ENCODE measurements at places on chromosomes 2 and 18. TPM values are rescaled to one million over a fixed set of nuclear protein-coding genes. Genes with fewer than 3 reads are reported as not detected.
A peak's percentile ranks its signal among the peaks of the same experiment; 100 is the strongest.

GRCh38 chr2:241957276-241957675 is 87.7 kb downstream of the RTP5 start:
- no peaks in the 10 kb centered on the region for H3K36me3 ChIP-seq
- H3K27ac ChIP-seq, result no peak overlapping the region
- H3K27me3 ChIP-seq, result no peaks in the 10 kb centered on the region
- H3K4me1 ChIP-seq, result no peaks in the 10 kb centered on the region
- no peak for DNase-seq

The DPP10 gene
- total RNA-seq, result 19.2 TPM

- no peak for DNase-seq
- no peaks in the 10 kb centered on the region for H3K36me3 ChIP-seq
- H3K27me3 ChIP-seq, result no peaks in the 10 kb centered on the region
- H3K27ac ChIP-seq, result no peak overlapping the region
Measured at GRCh38 chr2:199570934-199571333, 113.2 kb upstream of the SATB2 start.

GRCh38 chr2:119715409-119716283 is 36.6 kb downstream of the TMEM177 start:
- H3K36me3 ChIP-seq, result no peaks in the 10 kb centered on the region
- H3K27me3 ChIP-seq, result no peaks in the 10 kb centered on the region
- peak; percentile 37 for DNase-seq
- H3K27ac ChIP-seq, result no peak overlapping the region

DNA sequence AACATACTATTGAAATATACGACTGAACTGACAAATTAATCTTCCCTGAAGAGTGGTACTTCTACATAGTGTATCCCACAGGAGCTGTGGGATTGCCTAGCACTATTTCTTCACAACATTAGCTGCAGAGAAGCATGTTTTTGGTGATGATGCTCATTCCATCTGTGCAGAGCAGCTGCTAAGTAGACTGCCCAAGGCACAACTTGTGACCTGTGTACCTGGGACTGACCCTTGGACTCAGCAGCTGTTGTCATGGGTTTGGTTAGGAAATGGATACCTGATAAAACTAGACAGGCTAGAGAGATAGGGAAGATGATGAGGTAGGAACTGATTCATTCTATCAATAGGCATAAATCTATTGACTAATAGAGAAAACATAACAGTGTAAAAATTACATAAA is 1204.0 kb downstream of the DSC3 start:
- no peak overlapping the region for H3K4me3 ChIP-seq
- no peaks in the 10 kb centered on the region for H3K27me3 ChIP-seq
- H3K4me1 ChIP-seq, result no peaks in the 10 kb centered on the region

The LOXHD1 gene
- not detected for total RNA-seq

The AMER3 gene
- 1.1 TPM for total RNA-seq

GRCh38 chr18:65752625-65753325 is 2.0 kb downstream of the CDH7 start:
- DNase-seq, result no peak
- H3K4me3 ChIP-seq, result no peak overlapping the region
- peaks cover 50% of the 10 kb centered on the region for H3K27me3 ChIP-seq
- H3K27ac ChIP-seq, result no peak overlapping the region
- peaks cover 3% of the 10 kb centered on the region for H3K4me1 ChIP-seq
- no peaks in the 10 kb centered on the region for H3K36me3 ChIP-seq

DNA sequence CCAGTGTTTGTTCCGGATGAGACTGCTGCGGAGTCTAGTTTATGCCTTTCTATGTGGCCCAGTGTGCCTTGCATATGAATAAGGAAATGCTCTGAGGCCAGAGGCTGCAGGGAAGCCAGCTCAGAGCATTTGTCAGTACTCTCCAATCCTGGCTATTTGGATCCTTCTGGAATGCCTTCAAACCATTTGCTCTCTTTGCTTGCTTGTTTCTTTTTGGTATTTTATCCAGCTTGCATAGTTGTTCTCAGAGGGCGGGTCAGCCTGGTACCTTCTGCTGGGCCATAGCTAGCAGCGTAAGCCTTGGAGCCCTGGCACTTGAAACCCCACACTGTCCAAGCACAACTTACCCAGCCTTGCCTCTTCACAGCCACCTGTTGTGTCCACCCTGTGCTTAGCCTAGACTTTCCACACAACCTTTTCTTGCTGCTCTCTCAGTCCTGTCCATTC is 20.5 kb downstream of the CENPO start:
- H3K27ac ChIP-seq, result no peak overlapping the region
- no peaks in the 10 kb centered on the region for H3K27me3 ChIP-seq
- no peaks in the 10 kb centered on the region for H3K4me1 ChIP-seq
- H3K36me3 ChIP-seq, result peaks cover 81% of the 10 kb centered on the region
- H3K4me3 ChIP-seq, result no peak overlapping the region
- peak; percentile 33 for DNase-seq
